GF-D8 (cell line): ENCODE measurements at places on chromosomes 13 and 19.

- no peak for DNase-seq
These were observed 51.0 kb upstream of the PDX1 start for GRCh38 chr13:27868641-27869435.

DNA sequence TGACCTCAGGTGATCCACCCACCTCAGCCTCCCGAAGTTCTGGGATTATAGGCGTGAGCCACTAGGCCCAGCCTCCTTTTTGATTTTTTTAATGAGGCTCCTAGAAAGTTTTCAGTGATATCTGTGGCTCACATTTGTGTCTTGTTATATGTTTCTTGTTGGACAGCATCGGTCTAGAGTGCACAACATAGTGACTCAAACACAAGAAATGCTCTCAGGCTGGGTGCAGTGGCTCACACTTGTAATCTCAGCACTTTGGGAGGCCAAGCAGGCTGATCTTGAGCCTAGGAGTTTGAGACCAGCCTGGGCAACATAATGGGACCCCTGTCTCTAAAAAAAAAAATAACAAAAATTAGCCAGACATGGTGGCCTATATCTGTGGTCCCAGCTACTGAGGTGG is 8.2 kb downstream of the PHF11 start:
- DNase-seq = no peak

DNA sequence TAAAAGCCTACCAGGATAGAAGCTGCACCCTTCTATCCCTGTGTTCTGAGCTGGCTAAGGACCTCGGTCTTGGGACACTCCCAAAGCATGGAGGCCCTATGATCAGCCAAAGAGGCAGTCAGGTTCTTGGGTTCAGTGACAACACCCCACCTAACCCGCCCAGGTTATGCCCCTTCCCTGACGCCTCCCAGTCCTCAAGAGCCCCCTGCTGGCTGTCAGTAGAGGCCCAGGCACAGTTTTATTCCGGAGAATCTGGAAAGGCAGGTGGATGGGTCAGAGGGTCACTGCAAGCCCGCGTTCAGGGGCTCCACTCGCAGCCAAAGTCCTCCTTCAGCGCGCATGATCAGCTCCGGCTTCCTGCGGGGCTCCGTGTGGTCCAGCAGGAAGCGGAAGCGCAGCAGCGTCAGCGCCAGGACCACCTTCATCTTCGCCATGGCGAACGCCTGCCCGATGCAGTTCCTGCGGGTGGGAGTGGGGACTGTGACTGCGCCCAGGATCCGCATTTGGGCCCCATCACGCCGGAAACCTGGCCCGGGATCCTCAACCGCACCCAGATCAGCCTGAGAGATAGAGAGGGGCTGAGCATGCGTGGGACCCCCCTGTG is 22.3 kb downstream of the OR10H3 start:
- no peak for DNase-seq

DNA sequence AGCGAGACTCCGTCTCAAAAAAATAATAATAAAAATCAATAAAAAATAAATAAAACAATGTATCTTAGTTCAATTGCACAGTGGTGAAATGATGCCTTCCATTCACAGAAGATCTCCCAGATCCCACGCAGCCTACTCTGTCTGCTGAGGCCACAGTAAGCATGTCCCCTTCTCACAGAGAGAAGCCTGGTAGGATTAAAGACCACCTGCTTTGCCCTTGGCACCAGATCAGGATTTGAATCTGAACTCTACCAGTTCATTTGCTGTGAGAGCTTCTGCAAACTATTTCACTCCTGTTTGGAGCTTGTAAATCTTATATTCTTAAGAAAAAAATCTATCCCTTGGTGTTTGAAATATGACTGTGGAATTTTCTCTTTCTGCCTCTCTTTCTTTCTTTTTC is 2.2 kb upstream of the SLC7A1 start:
- no peak for DNase-seq

GRCh38 chr13:110554227-110554836 is 7.2 kb downstream of the RAB20 start:
- DNase-seq = no peak

DNA sequence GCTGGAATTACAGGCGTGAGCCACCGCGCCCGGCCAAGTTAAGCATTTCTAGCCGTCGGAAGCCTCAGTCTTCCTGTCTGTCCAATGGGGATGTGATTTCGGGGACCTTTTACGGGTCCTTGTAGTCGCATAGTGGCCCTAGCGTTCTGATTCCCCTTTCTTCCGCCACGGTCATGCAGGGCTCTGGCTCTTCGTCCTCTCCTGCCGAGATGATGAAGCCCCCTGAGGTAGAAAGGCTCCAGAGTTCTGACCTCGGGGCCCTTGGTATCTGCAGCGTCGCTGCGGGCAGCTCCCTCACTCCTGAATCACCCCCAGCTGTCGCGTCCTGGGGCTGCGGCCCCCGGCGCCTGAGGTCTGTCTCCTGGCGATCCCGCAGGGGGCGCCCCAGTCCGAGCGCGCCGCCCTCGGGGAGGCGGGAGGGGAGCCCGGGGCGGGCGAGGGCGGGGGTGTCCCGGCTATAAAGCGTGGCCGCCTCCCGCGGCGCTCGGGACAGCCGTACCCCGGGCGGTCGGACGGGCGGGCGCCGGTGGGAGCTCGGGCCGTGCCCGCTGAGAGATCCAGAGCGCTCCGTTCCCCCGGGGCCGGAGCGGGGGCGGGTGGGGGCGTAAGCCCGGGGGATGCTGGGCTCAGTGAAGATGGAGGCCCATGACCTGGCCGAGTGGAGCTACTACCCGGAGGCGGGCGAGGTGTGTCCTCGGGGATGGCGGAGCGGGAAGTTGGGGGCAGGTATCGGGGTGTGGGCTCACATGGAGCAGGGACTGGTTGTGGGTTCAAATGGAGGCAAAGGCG is at the start of gene FOXA3:
FOXA3 (plus strand) TSS at position 487 of the 789 bp plus-strand sequence; CDS start at position 618, 131 bp downstream.
- no peak for DNase-seq

DNA sequence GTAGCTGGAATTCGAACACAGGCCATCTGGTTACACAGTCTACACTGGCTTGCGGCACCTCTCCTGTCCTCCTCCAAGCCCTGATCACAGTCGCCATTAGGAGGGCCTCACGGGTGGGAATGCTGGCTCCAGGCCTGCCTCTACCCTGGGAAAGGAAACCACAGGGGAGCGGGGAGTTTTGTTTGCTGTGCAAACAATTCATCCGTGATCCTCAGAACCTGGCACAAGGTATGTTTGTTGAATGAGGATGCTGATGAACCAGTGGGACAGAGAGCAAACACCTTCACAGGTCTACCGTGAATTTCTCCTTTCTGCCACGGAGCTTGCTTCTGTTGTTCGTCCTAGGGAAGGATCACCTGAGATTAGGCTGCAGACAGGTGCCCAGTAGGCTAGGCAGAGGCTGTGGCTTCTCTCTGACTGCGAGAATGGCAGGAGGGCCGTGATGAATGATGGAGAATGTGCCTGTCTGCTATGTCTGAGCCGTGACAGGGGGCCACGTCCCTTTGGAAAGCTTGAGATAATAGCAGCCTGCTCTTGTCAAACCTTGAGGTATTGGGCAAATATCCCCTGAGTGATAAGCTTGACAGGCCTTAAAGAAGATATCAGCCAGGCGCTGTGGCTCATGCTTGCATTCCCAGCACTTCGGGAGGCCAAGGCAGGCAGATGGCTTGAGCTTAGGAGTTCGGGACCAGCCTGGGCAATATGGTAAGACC is 36.7 kb downstream of the PIN1 start:
- DNase-seq = no peak

DNA sequence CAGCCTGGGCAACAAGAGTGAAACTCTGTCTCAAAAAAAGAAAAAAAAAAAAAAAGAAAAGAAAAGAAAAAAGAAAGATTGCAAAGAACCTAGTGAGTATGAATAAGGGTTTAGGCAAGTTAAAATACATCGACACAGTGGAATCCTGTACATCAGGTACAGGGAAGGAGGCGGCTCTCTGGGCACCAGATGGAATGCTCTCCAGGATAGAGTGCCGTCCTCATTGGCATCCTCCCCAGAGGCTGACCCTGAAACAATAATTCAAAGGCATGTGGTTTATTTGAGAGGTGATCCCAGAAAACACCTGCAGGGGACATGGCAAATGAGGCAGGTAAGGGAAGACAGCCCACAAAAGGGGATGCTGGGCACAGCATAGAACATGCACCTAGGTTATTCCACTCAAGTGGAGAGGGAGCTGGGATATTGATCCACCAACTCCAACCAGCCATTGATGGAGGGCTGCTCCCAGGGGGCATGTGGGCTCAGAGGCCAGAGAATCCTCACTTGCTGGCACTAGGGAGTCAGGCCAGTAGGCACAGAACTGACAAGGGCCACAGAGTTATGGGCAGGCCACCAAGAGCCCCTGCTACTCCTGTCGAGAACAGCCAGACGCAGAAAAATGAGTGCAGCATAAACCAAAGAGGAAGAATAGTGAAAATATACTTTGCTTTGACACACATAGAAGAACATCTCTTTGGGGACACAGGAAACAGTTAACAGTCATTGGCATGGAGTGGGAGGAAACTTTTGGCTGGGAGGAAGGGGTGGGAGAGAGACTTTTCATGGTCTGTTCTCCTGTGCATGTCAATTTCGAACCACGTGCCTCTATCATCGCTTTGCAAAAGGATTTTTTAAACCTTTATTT is 4.2 kb downstream of the TSPAN16 start:
- DNase-seq = no peak
